ENCODE measurements at places on chromosomes 2 and 18.

DNA sequence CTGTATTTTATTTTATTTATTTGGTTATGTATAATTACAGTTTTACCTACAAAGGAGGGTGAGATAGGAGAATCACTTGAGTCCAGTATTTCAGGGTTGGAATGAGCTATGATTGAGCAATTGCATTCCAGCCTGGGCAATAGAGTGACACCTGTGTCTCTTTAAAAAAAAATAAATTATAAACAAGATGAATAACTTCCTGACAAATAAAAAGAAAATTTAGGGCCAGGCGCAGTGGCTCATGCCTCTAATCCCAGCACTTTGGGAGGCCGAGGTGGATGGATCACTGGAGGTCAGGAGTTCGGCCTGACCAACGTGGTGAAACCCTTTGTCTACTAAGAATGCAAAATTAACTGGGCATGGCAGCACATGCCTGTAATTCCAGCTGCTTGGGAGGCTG is 17.3 kb downstream of the MTA3 start:
- DNase-seq = no peak

GRCh38 chr2:10448576-10449485 is 704 bp upstream of the ODC1 start:
- peak; percentile 62 for DNase-seq

- no peak for DNase-seq
Measured at GRCh38 chr2:143229411-143229810, 100.2 kb downstream of the ARHGAP15 start.

GRCh38 chr18:58221060-58221725 is 177.2 kb downstream of the NEDD4L start:
- DNase-seq = peak; percentile 88

All from H4 (cell line).